ENCODE measurements at places on chromosomes 2 and 18.

DNA sequence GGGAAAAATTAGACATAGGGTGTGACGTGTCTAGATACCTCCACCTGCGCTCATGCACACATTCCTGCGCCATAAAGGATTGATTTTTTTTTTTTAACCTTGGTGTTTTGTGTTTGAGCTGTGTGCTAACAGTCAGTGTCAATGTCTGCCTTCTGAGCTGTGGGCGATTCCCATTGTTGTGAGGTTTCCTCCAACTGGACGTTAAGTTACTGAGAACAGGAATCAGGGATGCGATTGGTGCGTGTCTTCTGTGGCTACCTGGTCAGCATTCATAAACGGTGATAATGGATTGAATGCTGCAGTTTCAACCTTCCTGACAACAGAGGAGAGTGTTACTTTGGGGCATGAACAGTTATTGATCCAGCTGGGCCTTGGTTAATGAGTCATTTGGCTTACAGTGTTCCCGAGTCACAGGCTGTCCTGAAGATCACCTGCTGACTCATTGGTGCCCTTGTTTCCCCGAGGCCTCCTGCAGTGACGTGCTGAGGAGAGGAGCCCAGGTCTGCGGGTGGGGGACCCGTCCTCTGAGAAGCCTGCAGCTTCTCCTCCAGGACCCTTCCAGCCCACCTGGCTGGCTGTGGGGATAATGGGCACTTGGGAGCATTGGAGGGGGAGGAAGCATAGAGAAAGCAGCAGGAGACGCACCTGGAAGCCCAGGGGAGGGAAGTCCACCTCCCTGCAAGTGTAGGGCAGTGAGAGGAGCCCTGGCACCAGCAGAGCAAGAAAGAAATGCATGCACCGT, 25.8 kb upstream of the CABYR start:
- DNase-seq: no peak

DNA sequence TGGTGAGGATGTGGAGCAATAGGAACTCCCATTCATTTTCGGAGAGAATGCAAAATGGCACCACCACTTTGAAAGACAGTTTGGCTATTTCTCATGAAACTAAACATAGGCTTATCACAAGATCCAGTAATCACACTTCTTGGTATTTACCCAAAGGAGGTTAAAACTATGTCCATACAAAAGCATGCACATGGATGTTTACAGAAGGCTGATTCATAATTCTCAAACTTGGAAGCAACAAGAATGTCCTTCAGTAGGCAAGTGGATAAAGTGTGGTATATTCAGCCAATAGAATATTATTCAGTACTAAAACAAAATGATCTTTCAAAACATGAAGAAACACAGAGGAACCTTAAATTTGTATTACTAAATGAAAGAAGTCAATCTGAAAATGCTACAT, 440.6 kb downstream of the FBXO15 start:
- DNase-seq: no peak

- DNase-seq: peak; percentile 80
Measured at GRCh38 chr2:142868229-142868762, 9.2 kb upstream of the KYNU start.

DNA sequence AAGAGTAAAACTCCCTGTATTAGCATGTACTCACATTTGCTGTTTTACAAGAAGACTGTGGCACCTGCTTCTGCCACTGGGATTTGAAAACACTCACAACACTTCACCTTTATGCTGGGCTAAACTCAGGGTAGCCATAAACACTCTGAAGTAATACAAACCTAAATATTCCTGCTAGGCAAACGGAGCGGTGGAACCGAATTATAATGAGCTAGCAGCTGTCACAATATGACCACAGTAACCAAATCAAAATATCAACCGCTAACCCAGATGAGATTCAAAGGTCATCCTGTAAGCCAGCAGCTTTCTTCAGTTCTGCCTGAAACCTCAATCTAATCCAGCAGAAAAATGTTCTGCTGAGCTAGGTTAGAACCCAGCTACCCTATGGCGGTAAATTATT, 132.1 kb downstream of the TCF4 start:
- no peak for DNase-seq

DNA sequence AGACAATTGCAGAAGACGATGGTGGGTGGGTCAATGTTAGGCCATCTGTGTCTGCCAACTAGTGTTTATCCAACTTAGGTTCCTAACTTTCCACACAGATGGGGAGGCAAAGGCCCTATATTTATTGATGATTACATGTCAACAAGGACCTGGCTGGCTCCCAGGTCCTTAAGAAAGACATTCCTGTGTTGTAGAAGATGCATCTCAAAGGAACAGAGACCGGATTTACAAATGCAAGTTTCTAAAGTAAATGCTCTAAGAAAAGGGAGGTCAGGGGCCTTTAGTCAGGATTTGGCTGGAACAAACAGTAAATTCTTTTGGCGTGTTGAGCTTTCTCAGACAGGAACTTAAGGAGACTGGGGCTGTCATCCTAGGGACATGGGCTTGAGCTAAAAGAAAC, 175.0 kb downstream of the SH3BP4 start:
- no peak for DNase-seq

- no peak for DNase-seq
Measured at GRCh38 chr2:232287316-232287715, 91.2 kb upstream of the ALPP start.

DNA sequence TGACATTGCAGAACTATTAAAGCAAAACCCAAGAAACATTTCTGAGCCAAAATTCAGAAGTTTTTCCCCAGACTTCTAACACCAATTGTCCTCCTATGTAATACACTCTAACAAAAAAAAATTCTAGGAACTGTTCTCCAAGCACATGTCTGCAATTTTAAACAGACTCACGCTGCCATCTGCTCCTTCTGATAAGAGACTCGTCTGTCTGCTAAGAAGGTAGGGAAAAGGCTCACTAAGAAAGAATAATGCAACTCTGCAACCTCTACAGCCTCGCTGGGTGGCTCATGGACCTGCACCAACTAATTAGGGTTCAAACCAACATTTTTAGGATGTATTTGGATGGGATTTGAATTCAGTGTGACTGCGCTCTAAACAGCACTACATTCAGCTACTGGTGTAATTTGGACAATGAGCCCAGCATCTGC, 366.5 kb downstream of the DSC3 start:
- no peak for DNase-seq

DNA sequence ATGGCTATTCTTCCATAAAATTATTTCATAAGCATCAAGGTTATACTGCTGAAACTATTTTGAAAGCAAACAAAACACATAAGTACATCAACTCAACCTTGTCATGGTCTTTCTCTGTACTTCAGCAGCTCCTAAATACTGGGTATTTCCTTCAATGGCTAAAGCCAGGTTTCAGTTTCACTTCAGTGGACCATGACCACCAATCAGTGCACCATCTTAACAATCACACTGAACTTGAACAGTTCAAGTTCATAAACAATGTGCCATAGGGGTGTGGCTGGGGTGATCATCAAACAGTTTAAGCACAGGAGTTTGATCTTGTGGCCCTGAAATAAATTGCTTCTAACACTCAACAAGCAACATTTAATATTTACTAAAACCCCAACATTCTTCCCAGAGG, 124.1 kb upstream of the FIGN start:
- DNase-seq: no peak

DNA sequence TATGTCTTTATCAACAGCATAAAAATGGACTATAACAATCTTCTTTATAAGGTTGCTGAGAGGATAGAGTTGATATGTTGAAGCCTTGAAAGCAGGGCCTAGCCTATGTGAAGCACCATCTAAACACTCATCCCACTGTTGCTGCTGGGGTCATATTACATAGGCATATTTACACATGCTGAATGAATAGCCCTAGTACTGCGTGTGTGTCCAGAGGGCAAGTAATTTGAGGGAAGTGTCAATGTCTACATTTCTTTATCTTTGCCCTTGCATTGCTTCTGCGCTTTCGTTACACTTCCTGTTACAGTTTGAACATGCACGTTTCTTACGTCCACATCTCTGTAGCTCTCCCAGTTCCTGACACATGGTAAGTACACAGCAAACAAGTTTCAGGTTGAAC, 280.3 kb upstream of the ATP5MC3 start:
- no peak for DNase-seq

DNA sequence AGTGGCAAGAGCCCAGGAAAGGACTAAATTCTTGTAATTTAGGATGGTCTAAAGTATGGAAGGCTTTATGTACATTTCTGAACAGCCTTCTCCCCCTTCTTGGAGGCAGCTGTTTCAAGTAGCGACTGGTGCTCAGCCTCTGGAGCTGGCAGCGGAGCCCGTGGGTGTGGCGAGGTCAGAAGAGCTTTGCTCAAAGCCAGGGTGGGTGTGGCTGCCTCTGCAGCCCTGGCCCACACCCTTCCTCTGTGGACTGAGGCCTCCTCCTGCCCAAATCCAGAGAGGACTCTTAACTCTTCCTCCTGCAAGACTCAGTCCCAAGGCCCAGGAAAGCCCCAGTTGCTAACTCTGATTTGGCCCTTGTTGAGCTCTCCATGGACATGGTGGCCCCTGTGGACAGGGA, 202.1 kb upstream of the REV1 start:
- no peak for DNase-seq

GRCh38 chr18:25189391-25190185, 162.4 kb downstream of the ZNF521 start:
- no peak for DNase-seq

GRCh38 chr18:58886864-58887612, 22.4 kb downstream of the ZNF532 start:
- DNase-seq: no peak
